ENCODE measurements at places on chromosomes 2 and 18.

DNA sequence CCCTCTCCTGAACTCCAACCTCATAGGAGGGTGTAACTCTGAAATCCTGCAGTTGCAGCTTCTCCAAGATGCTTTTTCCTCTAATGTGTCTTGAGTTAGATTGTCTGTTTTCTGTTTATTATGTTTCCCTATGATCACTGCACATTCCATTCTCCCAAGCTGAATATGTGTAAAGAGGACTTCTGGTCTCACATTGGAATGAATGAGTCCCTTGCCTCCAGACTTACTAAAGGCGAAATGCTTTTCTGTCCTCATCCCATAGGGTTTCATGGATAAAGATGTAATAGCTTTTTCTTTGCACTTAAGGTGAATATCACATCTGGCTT is 35.5 kb upstream of the CYP27A1 start:
- no peak for DNase-seq

- DNase-seq, result no peak
Observed at GRCh38 chr2:227939271-227940027, 68.0 kb downstream of the DAW1 start.

DNA sequence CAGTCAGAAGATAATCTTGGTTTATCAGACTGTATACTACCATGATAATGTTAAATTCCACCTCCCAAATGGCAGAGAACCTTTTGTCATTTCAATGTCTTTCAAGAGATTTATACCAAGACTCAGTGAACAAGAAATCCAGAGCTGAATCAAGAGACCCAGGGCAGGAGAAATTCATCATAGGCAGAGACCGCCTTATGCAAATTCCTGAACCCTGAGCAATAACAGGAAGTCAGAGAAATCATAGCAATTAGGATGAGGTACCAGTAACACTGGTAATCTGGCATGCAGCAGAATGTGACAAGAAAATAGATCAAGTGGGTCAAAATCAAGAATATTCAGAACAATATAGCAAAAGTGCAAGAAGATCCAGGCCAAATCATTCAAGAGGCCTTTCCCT is 412.4 kb upstream of the LRATD1 start:
- no peak for DNase-seq

DNA sequence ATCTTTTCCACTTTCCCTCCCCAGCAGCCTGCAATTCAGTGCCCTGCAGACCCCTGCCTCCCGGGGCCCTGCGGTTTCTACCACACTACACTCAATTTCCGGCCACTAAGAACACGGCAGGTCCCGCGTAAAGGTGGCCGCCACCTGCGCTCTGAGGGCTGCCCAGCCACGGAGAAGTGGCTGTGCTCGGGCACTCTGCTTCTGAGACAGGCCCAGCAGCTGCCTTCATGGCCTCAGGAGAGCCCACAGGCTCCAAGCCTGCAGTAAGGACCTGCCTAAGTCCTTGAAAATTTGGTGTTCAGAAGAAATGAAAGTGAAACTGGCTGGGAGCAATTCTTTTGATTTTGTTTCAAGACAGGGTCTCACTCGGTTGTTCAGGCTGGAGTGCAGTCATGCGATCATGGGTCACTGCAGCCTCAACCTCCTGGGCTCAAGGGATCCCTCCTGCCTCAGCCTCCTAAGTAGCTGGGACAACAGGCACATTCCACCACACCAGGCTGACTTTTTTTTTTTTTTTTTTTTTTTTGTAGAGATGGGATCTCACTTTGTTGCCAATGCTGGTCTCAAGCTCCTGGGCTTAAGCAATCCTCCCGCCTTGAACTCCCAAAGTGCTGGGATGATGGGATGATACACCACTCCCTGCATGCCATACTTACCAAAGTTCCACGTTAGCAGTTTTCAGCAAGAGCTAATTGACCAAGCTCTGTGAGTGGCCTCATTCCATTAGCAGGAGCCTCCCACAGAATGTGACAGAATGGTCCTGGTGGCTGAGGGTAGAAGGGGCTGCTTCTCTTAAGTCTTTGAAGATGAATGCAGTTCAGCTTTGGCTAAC is 14.6 kb upstream of the ALPP start:
- no peak for DNase-seq

GRCh38 chr2:148812306-148812705 is 62.7 kb upstream of the KIF5C start:
- DNase-seq, result no peak

GRCh38 chr18:8620845-8621244 is 11.6 kb downstream of the RAB12 start:
- no peak for DNase-seq

GRCh38 chr18:69261406-69261805 is 139.3 kb upstream of the DOK6 start:
- DNase-seq, result no peak

DNA sequence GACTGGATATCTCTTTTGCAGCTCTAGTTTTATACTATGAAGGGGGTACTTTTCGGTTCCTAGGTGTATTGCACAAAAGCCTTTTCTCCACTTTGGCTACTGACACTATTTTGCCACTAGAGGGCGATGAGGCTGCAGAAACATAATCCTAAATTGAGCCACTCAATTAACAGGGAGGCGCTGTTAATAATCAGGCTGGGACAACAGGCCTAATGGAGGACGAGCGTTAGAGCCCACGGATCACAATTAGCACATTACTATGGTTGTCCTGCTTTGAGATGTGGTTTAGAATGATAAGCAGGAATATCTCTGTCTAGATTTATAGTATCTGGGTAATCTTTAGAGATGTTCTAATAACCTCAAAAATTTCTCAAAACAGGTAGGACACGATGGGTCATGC is 62.2 kb upstream of the PMAIP1 start:
- DNase-seq, result peak; percentile 22

- no peak for DNase-seq
Observed at GRCh38 chr18:79818036-79818435, 20.3 kb downstream of the KCNG2 start.

DNA sequence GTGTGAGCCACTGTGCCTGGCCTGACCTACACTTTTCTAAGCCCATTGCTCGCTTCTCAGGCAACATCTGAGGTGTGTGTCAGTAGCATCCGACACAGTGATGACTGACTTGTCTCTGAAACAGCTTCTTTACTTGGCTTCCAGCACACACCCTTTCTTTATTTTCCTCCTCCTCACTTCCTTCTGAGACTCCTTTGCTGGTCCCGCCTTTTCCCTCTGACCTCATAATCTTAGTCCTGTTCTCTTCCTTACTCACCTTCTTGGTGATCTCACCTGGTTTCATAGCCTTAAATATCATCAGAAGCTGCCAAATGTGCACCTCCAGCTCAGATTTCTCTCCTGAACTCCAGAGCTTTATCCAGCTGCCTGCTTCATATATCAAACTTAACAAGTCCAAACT is 66.6 kb upstream of the PELI1 start:
- DNase-seq, result no peak

GRCh38 chr2:222239091-222239490 is 59.7 kb downstream of the PAX3 start:
- DNase-seq, result no peak

DNA sequence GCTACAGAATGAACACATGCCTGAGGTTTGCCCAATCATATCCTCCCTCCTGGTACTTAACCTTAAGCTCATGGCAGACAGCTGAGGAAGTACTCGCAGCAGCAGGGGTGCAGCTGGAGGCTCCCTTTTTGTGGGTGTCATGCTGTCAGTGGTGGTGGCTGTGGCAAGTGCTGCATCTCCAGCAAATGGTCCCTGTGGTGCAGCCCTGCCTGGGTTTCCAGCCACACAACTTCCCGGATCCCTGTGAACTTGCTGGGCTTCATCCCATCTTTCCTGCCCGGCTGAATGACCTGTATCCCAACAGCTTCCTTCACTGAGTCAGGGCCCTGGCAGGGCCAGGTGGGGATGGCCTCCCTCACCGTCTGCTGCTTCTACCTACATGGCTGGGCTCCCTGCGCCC is 5.0 kb downstream of the TMEM185B start:
- DNase-seq, result no peak

DNA sequence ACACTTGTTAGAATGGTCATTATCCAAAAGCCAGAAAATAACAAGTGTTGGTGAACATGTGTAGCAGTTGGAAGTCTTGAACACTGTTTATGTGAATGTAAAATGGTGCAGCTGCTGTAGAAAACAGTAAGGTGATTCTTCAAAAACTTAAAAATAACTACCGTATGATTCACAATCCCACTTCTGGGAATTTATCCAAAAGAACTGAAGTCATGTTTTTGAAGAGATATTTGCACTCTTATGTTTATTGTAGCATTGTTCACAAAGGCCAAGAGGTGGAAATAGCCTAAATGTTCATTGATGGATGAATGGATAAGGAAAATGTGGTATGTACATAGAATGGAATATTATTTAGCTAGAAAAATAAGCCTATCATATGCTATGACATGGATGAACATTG is 6.3 kb upstream of the SPP2 start:
- DNase-seq, result no peak

GRCh38 chr2:127735537-127736399 is 34.5 kb downstream of the SFT2D3 start:
- DNase-seq, result no peak

GRCh38 chr2:97267411-97268074 is 154.6 kb downstream of the ANKRD36 start:
- DNase-seq, result no peak

DNA sequence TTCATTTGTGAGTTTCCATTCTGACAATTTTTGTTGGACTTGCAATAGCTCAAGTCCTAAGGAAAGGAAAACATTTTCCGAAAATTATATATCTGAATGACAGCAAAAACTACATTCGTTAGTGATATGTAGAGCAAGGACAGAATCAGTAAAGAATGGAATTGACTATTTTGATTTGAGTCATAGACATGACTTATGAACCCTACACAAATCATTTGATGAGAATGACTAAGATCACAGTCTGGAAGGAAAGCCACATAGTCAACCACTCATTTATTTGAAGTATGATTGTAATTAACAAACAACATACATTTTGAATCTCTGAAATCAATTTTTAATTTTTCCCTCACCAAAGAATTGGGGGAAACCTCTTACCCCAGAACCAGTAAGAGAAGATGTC is 231.6 kb upstream of the CRIM1 start:
- no peak for DNase-seq

DNA sequence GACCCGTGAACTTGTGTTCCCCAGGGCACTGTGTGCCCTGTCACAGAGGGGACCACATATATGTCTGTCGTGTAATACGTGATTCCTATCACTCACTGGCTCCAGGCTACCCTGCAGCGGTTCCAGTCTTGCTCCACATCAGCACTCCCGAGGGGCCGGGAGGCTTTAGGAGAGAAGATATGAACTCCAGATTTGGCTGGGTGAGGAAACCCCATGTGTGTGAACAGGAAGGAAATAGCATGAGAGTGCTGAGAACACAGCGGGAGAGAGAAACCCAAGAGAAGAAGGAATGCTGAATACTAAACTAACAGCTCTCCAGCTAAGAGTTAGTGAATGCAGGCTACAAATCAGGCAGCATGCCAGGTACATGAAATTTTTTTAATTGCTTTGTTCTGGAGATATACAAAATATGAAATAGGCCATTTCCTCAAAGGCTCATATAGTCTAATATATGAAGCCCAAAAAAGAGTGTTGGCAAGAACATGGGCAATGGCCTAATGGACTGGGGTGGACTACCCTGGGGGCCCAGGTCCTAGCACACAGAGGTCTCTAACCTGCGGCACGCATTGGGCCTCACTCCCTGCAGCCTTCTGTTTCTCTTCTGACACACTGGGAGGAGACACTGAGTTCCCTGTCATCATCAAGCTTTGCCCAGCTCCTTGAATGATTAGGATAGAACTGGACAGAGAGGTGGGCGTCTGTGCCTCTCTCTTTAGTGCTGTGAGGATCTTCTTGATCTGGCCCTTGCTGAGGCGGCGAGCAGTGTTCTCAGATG is 372.8 kb upstream of the RAB6C start:
- DNase-seq, result no peak

DNA sequence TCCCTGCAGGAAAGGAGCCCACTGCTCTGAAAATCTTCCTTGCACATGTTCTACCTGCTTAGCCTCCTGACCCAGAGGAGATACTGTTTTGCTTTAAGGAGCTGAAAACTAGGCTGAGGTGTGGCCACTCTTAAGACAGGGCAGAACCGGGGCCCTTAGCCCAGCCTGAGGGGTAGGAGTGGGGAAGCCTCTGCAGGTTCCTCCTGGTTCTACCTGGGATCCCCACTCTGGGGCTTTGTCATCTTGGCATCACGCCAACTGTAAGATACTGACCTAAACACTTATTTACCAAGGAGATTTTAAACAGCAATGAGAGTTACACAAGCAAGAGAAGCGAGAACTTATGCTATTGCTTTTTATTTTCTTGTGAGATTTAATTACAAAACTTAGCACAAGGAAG is 86.9 kb downstream of the KCTD1 start:
- no peak for DNase-seq

- DNase-seq, result no peak
Observed at GRCh38 chr2:202172439-202173211, 65.8 kb downstream of the SUMO1 start.

- DNase-seq, result no peak
Observed at GRCh38 chr18:55189972-55190371, 230.7 kb upstream of the CCDC68 start.

DNA sequence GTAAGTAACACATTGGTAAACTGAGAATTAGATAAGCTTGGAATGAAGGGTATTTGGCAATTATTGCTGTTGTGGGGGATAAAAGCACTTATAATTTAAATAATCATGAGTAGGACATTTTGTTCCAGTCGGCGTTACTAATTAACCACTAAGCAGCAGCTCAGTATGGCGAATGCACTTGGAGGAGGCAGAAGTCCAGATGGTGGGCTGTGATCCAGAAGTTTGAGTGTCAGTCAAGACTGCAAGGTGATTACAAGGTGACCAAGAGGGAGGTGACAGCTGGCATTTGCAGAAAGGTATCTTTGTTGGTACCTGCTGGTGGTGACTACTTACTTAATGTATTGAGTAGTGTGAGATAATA is 643.6 kb upstream of the FAM98A start:
- DNase-seq, result no peak

DNA sequence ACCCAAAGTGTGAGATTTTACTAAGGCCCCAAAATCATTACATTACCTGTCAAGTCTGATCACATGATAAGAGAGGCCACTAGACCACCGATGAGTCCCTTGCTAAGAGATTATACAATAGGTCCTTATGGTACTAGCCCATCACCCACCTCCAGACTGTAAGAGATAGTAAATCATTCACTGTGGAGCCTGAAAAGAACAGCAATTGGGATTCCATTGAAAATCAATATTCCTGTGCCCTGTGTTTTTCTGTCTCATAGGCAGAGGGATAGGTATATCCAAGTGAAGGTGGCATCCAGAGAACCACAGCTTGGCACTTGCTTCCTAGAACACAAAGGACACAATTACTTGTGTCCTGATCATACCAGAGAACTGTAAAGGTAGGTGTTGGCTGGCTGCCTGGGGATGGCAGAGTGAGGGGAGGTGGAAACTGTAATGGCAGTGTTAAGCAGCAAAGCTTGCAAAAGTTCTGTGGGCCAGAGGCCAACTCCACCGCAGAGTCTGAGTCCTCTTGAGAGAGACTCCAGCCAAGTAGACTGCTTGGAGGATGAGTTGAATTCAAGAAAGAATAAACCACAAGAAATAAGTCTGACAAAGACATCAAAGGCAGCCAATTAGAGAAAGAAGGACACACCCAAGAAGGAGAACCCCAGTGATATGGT is 102.0 kb upstream of the PIEZO2 start:
- no peak for DNase-seq

GRCh38 chr2:24704692-24705091 is 88.5 kb downstream of the PTRHD1 start:
- DNase-seq, result no peak
